ENCODE measurements at places on chromosomes 4 and X.

- no peak for DNase-seq
Measured at GRCh38 chr4:85430697-85431096, 44.3 kb upstream of the ARHGAP24 start.

- DNase-seq = no peak
Measured at GRCh38 chr4:114562176-114562904, 36.3 kb upstream of the UGT8 start.

- no peak for DNase-seq
Measured at GRCh38 chr4:149794352-149794751, 21.3 kb downstream of the IQCM start.

DNA sequence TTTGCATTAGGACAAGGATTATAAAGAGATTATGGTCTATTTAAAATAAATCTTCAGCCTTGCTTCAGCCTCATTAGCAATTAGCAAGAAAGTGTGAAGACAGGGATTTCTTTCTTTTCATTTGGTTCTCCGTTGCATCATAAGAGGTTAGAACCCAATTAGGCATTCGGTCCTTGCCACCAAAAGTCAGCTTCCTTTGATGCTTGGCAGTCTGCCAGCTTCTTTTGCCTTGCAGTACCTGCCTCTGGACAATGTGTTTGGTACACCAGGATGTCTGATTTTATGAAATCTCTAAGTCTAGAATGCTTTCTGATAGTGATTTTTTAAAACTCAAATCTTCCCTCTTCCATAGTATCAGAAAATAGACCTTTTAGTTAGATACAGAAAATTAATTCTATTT is 12.4 kb downstream of the SMIM20 start:
- DNase-seq = no peak

GRCh38 chr4:26459054-26459755 is 31.1 kb downstream of the CCKAR start:
- DNase-seq = no peak

DNA sequence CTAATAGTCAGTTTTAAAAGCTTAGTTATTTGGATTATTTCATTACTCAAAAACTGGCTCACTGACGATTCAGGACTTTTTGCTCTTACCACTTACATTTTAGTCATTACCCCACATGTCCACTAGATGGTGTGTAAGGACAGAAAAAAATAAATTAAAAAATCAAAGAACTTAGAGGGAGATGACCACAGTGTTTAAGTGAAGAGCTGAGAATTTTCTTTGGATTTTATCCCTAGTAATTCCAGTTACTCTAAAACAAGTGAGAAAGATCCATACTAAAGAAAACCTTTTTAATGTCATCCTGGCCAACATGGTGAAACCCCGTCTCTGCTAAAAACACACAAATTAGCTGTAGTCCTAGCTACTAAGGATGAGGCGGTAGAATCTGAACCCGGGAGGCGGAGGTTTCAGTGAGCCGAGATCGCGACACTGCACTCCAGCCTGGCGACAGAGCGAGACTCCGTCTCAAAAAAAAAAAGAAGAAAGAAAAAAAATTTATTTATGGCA is 26.4 kb upstream of the TMPRSS11B start:
- peak; percentile 57 for DNase-seq

GRCh38 chrX:46577221-46578005 is 3.8 kb downstream of the CHST7 start:
- no peak for DNase-seq

- DNase-seq = no peak
Measured at GRCh38 chr4:161364681-161365080, 799.1 kb downstream of the FSTL5 start.

DNA sequence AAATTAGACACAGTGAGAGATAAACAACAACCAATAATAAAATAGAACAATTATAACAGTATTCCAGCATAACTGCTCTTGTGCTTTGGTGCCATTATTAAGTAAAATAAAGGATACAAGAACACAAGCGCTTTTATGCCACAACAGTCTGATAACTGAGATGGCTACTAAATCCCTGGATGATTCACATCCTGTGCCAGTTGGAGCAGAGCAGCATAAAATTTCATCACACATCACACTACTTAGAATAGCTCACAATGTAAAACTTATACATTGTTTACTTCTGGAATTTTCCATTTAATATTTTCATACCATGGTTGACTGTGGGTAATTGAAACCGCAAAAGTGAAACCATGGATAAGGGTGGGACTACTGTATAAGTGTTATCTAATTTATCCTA is 399.9 kb upstream of the CNKSR2 start:
- DNase-seq = no peak

DNA sequence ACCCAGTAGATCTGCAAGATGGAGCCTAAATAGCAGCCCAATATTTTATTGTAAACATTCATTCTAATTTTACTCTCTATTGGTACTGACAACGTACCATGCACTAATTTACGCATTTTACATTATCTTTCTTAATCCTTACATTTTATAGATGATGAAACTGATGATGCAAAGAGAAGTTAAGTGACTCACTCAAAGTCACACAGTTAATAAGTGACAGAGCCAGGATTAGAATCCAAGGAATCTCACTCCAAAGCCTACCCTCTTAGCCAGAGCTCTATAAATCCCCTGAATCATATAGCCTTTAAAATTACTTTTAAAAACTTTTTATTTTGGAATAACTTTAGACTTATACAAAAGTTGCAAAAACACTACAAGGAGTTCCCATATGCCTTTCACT is 37.6 kb downstream of the PHKA1 start:
- DNase-seq = no peak

DNA sequence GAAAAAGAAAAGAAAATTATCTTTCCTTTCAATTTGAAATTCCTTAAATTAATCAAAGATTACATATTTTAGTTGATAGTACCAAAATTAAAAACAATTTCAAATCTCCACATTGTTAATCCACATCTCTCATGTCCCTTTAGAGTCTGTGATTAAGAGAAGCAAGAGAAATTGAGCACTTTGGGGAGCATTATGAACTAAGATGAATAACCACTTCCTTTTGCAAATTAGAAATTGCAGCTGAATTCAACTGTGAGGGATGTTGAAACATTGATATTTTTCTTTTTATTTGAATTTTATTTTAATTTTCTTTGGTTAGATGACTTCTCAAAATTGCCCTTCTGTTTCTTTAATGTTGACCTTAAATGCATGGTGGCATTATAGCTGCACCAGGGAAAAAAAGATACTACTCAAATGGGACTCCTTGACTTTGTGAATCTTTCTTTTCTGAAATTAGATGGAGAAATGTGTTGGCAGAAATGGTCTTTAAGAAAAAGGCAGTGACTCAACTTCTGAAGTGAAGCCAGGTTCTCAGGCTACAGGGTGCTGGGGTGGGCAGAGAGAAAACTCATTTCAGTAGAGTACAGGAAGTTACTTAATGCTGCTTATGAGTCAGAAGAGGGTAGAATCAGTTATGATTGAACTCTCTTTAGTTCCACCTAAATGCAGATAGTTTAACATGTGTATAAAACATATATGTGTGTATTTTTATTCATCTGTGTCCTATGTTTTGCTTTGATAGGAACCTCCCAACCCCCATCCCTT is 92.0 kb upstream of the TNIP3 start:
- DNase-seq = peak; percentile 42

- DNase-seq = no peak
Measured at GRCh38 chr4:161540265-161540664, 623.5 kb downstream of the FSTL5 start.

- no peak for DNase-seq
Measured at GRCh38 chrX:48516987-48517386, 4.6 kb upstream of the EBP start.

DNA sequence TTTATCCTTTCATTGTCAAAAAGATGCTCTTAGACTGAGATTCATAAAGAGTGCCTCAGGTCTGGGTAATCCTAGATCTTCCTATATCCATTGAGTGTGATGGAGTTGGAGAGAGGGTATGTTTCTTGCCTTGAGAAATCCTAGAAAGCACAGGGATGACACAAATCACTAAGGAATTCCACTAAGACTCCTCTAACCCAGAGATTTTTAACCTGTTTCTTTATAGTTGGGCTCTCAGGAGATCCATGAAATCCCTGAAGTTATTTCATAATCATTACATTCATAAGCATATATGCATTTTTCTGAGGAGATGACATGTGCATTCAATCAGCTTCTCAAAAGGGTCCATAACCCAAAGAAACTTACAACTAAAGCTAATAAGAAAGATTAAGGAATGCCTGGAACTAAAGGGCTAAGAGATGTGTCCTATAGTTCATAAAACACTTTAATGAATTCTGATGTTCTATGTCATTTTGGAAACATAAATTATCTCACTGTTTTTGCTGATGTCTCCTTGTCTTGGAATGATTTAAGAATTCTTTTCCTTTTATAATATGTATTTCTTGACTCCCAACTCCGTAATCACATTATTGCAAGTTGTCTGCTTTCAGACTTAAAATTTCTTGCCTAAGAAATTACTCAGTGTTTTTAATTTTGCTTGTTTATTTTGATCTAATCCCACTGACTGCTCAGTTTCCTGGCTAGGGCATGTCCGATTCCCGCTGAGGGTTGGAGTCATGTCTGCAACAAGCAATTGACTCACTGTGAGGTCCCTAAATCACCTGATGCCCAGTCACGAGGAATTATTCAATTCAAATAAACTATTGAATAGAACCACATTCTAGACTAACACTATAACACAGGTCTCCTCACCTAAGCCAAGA is 2.8 kb upstream of the AMTN start:
- DNase-seq = no peak
